HEK293T (cell line): ENCODE measurements at places on chromosomes 5 and 9.

- DNase-seq = no peak
Measured at GRCh38 chr5:57816108-57816507, 333.5 kb upstream of the ACTBL2 start.

DNA sequence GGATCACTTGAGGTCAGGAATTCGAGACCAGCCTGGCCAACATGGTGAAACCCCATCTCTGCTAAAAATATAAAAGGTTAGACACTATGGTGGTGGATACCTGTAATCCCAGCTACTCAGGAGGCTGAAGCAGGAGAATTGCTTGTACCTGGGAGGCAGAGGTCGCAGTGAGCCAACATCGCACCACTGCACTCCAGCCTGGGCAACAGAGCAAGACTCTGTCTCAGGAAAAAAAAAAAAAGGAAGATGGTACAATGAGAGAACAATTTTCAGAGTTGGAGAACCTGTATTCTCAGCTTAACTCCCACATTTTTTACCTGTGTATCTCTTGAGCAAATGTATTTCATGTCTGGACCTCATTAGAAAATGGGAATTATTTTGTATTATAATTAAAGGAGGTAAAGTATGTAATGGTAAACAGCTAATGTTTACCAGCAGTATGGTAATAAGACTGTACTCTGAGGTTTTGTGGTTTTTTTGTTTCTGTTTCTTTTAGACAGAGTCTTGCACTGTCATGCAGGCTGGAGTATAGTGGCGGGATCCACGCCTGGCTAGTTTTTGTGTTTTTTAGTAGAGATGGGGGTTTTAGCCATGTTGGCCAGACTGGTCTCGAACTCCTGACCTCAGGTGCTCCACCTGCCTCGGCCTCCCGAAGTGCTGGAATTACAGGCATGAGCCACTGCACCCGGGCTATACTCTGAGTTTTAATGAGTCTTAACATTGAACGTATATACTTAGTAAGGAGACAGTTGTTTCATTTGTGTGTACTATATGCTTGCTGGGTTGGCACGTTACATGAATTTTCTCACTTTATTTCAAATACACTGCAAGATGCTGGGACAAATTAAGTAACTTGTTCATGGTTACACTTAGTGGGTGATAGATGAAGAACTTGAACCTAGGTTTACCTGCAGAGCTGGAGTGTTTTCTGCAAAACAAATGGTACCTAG, 16.2 kb downstream of the UHRF2 start:
- no peak for DNase-seq

DNA sequence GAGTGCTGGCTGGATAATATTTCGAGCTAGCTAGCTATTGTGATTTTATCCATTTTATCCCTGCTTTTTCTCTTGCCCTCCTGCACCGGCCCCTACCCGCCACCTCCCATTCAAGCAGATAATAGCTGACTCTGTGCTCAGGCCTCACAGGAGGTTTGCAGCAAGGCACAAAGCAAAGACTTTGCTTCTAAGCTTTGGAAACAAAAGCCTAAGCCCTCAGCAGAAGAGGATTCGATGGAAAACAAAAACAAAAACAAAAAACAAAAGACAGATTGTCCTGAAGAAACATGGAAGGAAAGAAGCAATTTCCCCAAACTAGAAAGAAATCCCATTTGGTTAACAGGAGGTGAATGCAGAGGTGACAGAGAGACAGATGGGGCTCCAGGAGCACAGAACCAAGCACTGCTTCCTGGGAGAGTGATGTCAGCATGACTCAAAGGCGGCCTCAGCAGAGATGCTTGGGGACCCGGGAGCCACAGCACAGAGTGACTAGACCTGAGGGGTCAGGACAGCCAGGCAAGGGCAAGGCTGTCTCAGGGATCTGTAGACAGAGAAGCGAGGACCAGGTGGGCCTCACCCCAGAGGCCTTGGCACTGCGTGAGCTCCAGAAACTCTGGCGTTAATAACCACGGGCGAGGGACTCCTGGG, 28.4 kb downstream of the MTX3 start:
- no peak for DNase-seq

- no peak for DNase-seq
Measured at GRCh38 chr5:139600336-139600949, 39.3 kb downstream of the UBE2D2 start.

GRCh38 chr5:66906021-66906420, 290.6 kb downstream of the CD180 start:
- DNase-seq = no peak

DNA sequence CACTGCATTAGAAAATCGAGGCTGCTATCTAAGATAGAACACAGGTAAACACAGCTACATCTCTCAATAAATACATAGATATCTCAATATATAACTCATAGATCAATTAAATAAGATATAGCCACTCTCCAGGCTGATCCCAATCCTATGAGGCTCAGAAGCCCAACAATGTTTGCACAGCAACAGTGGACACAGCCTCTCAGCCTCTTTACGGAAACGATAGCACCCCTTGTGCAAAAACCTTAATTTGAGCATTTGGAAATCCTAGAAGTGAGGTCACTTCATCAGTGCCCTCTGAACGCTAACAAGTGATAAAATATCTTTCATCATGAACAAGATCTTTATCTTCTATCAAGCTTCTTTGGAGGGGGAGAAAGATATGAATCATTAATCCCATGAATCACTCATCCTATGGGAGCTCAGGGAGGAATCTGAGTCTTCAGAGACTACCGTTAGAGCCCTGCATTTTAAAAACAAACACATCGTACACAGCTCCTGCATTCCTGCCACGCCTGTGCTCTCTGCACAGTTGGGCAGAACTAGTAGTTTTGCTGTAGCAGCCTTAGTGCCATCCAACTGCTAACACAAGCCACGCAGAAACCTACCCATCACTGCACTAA, 71.4 kb downstream of the MED27 start:
- DNase-seq = no peak

GRCh38 chr5:55338810-55339243, 31.0 kb downstream of the MTREX start:
- DNase-seq = no peak

DNA sequence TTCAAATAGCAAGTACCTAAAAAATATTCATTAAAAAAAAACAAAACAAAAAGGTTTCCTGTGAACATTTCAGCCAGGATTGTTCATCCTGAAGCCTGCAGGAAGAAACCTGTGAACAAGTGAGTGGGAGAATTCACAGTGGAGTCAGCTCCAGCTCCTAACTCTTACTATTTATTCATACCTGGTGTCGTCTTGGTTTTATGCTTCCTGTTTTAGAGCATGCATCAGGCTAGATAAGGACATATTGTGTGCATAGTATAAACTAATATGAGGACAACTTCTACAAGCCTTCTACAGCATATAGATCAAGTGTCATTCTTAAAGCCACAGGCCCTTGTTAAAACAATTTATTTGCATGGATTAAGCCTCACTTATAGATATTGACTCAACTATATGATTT, 169.9 kb downstream of the EFNA5 start:
- DNase-seq = no peak

DNA sequence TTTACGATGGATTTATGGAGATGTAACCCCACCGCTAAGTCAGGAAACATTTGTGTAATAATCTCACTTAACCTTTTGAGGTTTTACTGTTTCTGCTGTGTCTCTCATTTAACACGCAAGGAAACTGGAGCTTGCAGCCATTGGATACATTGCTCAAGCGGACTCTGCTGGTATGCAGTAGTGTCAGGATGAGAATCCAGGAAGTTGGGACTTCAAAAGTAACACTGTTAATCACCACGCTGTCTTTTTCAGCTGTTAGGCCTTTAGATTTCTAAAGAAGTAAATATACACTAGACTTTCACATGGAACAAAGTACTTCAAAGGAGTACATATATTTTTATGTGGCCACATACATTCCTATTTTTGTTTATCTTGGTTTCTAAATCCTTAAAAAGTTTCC, 114.7 kb downstream of the LPAR1 start:
- DNase-seq = no peak

DNA sequence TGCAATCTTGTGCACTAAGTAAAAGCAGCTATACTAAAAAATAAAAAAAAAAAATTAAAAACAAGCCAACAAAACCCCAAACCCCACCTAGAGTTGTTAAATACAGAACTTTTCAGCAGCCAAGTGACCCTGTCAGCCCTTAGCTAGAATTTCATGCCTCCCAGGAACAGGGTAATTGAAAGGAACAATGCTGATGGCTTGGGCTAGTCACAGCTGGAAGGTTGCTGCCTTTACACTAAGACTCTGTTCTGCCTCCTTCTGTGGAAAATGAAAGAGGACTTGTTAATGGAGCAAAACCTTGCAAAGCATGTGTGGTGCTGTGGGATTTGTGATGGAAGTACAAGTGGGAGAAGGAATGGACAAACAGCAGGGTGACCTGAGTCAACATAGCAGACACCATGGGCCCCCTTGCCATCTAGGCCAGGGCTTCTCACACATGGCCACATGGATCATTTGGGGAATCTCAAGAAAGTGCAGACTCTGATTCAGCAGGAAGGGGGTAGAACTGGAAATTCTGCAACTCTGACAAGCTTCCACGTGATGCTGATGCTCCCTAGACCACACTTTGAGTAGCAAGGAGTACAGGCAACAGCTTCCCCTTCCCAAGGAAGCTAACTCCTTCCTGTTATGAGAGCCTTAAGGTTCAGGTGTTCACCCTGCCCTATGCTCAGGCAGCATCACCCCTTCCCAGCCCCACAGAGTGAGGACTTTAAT, 14.9 kb upstream of the TMEM252 start:
- no peak for DNase-seq

- no peak for DNase-seq
Measured at GRCh38 chr5:86525622-86526021, 92.1 kb upstream of the COX7C start.

- no peak for DNase-seq
Measured at GRCh38 chr9:116647515-116647809, 39.6 kb upstream of the TRIM32 start.

GRCh38 chr5:68169903-68170302, 45.7 kb upstream of the PIK3R1 start:
- DNase-seq = no peak

DNA sequence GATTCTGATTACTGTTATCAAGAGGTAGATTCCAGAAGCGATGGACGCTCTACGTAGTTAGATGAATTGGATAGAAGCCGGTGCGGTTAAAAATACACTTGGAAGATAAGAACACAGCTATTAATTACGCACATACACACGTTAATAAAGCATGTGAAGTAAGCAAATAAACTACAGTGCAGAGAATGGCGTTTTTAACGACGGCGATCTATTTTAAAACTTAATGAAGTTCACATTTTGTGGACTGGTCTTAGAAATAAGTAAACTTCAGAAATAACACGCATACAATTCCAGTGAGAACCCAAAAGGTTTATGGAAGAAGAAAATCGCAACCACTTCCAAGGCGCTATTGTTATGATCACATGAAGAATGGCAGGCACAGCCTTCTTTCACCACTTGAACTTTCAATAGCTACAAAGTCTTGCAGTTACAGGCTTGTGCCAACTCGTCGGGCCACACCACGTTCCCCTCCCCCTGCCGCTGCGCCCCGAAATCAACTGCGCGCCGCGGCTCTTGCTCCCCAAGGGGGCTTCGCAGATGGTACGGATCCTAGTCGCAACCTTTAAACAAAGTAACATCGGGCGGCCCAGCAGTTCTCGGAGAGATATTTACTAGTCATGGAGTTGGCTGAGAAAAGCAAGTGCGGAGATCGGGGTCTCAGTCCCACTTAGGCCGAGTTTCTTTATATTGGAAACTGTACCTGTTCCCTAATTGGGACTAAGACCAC, 866 bp upstream of the SEMA6A start:
- no peak for DNase-seq

DNA sequence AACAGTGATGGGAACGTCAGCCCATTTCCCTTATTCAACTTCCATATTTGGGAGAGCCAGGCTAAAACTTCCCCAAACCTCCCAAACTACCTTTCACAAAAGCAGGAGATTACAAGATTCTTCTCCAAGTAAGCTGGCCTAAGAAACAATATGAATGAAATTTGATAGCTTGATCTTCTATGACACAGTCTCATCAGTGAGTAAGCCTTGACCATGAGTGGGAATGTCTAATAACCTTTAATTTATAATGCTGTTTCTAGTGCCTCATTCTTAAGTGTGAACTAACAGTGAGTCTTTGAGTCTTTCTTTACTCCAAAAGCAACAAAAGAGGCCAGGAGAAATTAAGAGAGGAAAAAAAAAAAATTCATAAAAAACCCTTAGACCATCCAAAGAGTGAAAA, 1379.9 kb downstream of the EFNA5 start:
- no peak for DNase-seq

GRCh38 chr5:84578226-84578625, 193.5 kb upstream of the EDIL3 start:
- no peak for DNase-seq

DNA sequence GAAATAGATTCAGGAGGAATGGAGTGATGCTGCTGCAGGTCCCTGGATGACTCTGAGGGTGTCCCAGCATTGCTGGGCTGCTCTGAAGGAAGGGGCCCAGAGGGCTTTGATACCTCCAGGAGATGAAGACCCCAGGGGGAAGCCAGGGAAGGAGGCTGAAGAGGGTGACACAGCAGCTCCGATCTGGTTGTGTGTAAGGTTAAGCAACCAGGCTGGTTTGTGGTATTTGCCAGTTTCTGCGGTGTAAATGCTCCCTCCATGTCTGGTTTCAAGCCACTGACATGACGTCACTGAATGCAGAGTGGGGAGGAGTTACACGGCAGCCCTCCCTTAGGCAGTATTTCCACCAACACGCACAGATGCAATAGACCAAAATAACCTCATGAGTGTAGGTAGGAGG, 40.0 kb upstream of the ORM1 start:
- no peak for DNase-seq

- no peak for DNase-seq
Measured at GRCh38 chr5:127335381-127335780, 44.8 kb downstream of the MEGF10 start.

DNA sequence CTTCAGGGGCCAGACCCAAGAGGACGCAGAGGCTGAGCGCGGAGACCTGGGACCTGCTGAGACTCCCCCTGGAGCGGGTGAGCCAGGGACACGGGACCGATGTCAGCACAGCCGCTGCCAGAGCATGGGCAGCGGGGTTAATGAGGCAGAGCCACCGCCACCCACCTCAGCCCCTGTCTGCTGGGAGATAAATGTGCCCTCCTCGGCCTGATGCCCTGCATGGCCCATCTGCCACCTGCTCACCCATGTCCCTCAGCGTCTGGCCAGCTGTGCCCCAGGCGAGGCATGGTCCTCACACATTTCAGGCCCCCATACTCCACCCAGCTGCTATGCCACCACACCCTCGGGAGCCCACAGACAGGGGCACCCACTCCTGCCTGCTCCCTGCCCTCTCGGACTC, 14.9 kb downstream of the DNLZ start:
- DNase-seq = no peak

DNA sequence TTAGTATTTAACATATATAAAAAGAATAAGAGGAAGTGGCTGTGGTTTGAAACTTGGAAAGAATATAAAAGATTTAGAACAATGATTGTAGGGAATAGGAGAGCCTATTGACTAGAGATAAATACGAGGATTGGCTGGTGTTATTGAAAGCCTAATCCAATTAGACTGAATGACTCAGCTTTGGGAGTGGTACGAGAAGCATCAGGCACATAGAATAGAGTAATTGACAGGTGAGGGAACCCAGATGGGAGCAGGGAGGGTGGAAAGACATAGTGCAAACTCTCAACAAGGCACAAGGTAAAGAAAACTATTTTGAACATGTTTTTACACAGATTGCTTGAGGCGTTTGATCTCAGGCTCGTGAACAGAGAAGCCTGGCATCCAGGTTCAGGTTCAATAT, 338.9 kb upstream of the KLF9 start:
- no peak for DNase-seq
